Activated CD8-positive, alpha-beta memory T cell treated with anti-CD3 and anti-CD28 coated beads, Interleukin-2, amount 50 U/mL, for 48 hours (primary cell): ENCODE measurements at places on chromosomes 7 and 10.

DNA sequence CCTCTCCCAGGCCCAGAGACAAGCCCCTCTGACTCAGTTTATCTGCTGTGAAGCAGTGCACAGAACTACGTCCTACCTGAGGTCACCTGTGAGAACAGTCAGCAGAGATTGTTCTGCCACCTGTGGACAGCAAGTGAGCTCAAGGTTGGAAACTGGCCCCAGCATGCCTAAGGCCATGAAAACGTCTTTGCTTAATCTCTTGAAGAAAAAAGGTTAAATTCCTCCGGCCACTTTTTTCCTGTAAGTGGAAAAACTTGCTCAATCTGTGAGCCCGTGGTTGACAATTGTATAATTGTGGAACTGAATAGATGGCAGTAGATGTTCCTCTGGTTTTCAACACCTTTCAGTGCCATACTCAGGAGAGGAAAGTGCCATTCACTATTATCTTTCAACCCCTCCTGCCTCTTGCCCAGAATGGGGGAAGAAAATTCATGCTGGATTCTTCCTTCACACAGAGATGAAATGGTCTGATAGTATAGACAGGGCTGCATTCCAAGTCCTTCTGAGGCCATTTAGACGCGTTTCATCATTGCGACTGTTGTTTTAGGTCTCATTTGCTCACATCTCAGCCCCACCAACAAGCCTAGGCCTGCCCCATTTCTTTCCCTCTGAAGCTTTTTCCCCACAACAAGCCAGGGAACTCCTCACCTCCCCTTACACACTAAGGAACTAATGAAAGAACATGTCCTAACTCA, 292.9 kb downstream of the FZD1 start:
- no peak for DNase-seq

- DNase-seq, result no peak
These were observed 15.7 kb downstream of the ZFAND2A start for GRCh38 chr7:1144269-1144771.

- DNase-seq, result peak; percentile 66
These were observed 82.3 kb upstream of the ADRB1 start for GRCh38 chr10:113961182-113962031.

GRCh38 chr10:119535305-119535704, 7.2 kb downstream of the RGS10 start:
- DNase-seq, result no peak

- no peak for DNase-seq
These were observed 74.7 kb downstream of the CACNB2 start for GRCh38 chr10:18214691-18215563.

- DNase-seq, result no peak
These were observed 142.9 kb downstream of the EMX2 start for GRCh38 chr10:117685431-117685830.

DNA sequence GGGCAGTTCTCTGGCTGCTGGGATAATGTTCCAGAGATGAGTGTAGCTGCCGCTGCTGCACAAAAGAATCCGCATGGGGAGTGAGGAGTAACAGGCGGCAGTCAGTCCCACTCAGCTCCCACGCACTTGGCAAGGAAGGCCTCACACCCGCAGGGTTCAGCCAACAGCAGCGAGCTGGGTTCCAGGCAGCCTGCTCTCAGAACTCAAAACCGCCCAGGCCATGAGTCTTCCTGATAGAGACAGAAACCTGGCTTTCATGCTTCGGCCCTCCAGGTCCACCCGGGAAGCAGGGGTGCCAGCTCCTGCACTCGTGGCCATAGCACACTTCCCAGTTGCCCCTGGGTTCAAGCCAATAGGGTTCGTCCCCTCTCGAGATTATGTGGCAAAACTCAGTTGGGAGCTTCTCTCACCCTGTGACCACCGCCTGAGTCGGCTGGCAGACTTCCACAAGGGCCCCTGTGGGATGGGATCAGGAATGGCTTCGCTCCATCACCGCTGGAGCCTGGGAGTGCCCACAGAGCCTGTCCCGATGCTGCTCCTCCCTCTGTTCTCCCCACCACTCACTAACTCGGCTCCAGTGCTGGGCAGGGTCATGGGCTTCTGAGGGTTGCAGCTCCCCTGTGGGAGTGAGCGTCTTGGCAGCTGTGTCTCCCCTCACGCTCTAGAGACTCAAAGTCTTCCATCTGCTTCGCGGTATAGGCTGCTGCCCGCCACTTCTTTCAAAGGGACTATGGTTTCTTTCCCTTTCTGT, 20.6 kb downstream of the CLRN3 start:
- no peak for DNase-seq

DNA sequence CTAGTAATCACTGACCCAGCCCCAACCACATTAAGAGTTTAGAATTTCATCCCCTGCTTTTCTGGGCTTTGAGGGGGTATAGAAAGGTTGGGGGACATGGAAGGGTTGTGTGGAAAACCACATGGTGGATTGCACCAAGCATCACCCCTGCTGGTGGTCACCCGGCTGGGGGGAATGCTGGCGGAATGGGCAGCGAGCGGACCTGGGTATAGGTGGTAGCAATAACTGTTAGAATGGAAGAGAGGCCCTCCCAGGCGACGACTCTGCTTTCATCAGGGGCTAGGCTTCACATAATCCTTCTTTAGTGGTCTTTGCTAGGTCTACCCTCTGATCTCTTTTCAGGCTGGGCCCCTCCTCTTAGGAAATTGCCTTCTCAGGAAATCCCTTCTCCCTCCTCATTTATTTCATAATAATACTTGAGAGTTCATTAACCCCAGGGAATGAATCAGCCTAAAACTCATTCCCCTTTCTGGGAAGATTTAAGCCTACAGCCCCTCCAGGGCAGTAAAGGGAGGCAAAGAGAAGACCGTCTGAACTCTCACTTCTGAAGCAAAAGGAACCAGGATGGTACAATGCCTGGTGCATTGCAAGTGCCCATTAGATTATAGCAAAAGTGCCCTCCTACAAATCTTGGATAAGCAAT, 90.7 kb upstream of the LEP start:
- no peak for DNase-seq

DNA sequence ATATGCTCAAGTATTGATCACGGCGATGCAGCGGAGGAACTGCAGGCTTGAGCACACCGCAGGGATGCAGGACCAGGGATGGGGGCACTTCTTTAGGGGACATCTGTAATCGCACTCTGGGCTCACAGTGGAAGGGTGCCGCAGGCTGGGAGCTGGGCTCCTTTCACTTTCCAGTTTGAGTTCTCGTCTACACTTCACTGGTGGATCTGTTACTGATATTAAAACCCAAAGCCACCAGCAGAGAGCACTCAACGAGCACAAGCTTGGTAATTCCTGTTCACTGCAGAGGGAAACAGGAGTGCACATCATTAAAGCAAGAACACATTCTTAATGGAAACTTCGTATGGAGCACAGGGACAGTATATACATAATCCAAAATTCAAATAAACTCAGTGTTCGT, 91.3 kb downstream of the PARD3 start:
- no peak for DNase-seq

DNA sequence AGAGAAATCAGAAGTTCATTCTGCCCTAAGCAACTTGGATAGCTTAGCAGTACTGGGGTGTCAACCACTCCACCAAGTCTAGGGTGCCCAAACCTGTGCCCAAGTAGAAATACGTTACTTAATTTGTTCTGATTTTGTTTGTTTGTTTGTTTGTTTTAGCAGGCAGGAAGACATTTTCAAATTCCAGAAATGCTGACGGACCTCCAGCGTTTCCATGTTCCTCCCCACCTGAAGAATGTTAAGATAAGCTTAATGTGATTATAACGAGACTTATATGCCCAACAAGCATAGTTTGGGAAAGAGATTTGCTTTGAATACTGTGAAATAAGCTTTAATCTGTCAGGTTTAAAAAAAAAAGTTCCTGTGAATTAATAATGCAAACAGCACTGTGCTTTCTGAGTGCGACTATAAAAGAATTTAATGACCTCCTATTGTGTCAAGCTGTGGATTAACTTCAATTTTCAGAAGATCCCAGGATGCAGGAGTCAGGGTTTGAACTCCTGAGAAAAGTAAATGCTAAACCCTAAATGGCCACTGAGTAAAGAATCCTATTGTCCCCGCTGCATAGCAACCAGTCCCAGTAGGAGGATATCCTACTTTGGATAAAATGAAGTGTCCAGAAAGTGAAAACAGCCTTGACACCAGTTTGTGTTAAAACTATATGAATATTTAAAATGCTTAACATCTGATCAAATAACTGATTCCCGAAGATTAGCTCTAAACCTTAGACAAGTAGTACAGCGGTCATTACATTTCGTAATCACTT, 56.5 kb downstream of the LYZL1 start:
- DNase-seq, result no peak

DNA sequence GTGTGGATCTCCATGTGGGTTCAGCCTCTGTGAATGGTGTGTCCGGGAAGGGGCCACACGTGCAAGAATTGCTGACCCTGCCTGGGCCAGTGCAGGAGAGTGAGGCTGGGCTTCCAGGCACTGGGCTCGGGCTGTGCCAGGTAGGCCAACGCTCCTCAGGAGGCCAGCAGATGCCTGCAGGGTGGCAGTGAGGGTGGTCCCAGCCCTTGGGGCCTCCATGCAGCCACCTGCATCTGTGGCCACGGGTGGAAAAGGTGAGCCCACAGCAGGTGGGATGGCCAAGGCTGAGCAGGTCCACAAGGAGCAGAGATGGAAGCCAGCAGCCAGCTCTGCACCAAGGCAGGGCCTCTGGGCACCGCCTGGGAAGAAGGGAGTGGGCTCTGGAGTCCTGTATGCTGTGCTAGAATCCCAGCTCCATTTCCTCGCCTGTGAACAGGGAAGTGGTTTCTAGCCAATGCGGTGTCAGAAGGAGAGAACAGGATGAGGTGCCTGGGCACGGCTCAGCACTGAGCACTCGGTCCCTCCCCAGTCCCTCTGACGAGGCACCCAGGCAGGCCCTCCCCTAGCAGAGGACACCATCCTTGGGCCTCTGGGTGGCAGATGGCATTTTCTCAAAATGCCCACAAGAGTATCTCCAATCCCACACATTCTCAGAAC, 31.1 kb upstream of the RET start:
- DNase-seq, result no peak

DNA sequence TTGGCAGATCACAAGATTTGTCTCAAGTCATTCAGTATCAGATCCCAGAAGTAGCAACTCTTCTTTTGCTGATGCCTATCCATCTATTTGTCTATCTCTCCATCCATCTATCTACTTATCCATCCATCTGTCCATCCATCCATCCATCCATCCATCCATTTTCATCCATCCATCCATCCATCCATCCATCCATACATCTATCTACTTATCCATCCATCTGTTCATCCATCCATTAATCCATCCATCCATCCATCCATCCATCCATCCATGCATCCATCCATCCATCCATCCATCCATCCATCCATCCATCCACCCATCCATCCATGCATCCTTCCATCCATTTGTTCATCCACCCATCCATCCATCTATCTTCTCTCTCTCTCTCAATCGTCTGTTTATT, 142.7 kb downstream of the PFKFB3 start:
- no peak for DNase-seq

DNA sequence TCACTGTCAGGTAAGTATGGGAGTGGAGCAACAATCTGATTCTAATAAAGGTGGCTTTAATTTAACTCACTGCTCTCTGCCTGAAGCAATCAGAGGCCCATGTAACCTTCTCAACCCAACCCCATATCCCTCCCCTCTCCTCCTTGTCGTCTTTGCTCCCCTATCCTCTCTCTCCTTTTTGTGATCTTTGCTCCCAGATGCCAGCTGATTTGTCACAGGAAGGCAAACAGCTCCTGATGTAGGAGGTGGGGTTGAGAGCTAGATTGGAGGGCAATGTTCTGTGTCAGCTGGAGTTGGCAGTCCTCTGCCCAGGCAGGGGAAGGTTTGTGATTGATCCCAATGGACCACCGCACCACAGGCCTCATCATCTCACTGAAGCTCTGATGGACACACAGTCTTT, 101.4 kb upstream of the PIK3CG start:
- DNase-seq, result no peak

DNA sequence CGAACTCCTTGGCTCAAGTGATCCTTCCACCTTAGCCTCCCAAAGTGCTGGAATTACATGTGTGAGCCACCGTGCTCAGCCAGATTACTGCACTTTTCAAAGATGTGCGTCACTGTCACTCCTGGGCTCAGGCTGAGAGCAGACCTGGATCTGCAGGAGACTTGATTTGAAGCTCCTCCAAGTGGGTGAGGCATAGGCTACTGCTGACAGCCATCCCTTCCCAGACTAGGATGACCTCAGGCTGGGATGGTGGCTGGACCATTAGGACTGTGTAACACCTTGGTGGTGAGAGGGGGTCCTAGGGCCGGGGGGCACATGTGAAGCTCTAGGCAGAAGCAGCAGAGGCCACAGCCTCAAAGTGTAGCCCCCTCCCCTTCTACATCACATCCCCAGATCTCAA, 8.2 kb upstream of the SRRM3 start:
- DNase-seq, result no peak

GRCh38 chr10:93412801-93413200, 69.3 kb downstream of the MYOF start:
- DNase-seq, result no peak

DNA sequence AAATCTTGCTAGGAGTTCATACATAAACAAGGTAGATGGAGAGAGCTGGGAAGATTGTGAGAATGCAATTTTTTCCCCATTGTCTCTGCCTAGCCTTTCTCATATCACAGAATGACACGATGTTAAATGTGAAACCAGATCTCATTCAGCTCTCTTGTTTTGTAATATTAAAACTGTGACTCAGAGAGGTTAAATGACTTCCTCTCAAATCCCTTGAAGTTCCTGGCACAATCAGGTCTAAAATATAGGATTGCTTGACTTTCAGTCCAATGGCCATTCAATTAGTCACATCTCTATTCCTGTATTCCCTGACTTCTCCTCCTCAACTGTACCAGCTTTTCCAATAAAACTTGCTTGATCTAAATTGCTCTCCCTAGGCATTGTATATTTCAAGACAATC, 3.1 kb downstream of the ANKRD22 start:
- no peak for DNase-seq

DNA sequence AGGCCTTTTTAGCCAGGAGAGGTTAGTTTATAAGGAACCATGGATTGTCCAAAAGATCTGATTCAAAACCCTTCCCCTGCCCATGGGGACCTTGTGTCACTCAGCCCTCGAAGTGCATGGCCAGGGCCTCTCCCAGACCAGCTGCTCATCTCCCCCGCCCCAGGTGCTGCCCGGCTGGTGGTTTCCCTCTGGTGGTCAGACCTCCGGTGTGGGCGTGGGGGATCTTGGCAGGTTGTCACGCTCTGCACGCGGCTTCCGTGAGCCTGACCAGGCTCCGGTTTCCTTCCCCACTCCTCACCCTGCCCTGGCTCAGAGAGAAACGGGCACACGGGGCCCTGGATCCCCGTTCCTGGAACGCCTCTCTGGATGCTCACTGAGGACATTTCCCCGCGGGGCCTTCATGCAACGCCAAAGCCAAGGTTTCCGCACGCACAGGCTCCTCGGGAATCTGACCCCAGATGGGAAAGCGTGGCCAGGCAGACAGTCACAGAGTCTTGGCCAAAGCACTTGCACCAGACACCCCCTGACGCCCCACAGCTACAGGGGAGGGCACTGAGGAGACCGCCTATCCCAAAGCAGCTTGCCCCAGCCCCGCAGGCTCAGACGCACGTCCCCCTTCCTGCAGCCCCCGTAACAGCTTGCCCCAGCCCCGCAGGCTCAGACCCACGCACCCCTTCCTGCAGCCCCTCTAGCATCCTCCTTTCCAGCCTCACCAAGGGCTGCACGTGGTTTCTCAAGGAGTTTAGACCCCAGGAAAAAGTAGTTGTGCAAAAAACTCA, 7.8 kb upstream of the DIP2C start:
- DNase-seq, result no peak

GRCh38 chr10:563827-564226, 125.6 kb downstream of the DIP2C start:
- no peak for DNase-seq
